ENCODE measurements at places on chromosomes 1 and 21.

GRCh38 chr1:116836099-116836498 lies 73.6 kb upstream of the PTGFRN start:
- no peak for DNase-seq

GRCh38 chr1:31005617-31006166 lies 59.8 kb downstream of the PUM1 start:
- no peak for DNase-seq

DNA sequence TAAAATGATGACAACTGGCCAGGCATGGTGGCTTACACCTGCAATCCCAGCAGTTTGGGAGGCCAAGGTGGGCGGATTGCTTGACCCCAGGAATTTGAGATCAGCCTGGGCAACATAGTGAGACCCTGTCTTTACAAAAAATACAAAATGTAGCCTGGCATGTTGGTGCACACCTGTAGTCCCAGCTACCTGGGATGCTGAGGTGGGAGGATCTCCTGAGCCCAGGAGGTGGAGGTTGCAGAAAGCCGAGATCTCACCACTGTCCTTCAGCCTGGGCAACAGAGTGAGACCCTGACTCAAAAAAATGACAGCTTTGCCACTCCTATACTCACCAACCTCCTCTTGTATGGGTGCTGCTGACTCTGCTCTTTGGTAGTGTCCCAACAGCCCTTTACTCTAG lies 18.6 kb downstream of the SYT11 start:
- DNase-seq, result no peak

GRCh38 chr1:151835596-151835995 lies 4.0 kb upstream of the RORC start:
- no peak for DNase-seq

DNA sequence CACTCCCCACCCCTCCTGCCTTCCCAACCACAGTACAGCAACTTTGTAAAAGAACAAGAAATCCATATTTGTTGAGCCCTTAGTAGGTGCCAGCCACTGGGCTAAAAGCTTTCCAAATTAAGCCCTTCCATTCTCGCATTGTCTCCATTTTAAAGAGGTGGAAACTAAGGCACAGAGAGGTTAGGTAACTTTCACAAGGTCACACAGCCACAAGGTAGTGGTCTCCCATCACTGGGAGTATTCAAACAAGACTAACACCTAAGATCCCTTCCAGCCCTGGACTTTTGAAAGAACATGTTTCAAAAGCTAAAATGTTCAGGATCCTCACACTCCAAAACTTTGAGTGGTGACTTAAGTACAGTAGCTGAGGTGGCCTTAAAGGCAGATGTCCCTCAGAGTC lies 3.2 kb downstream of the SDC3 start:
- no peak for DNase-seq

GRCh38 chr1:7610106-7610731 lies 160.9 kb upstream of the VAMP3 start:
- DNase-seq, result no peak

GRCh38 chr1:100076319-100076718 lies 56.4 kb downstream of the SASS6 start:
- DNase-seq, result no peak

- DNase-seq, result no peak
Observed at GRCh38 chr1:31717341-31717740, 13.5 kb upstream of the COL16A1 start.

DNA sequence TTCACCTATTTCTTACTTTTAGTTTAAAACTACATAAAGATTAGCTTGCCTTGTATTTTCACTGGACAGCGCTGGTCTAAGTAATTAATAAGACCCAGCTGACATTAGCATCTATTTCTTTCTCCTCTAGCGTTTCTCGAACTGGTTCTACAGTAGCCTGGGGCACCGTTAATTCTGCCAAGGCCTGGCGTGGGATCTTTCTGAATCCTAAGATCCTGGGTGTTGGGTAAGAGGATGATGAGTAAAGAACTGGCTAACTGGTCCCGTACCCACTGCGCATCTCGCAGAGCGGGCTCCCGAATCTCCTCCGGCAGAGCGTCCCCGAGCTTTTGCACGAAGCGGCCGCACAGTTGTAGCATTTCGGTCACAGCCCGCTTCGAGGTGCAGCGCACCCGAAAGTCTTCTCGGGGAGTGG lies 309 bp downstream of the NSL1 start:
- peak; percentile 79 for DNase-seq

DNA sequence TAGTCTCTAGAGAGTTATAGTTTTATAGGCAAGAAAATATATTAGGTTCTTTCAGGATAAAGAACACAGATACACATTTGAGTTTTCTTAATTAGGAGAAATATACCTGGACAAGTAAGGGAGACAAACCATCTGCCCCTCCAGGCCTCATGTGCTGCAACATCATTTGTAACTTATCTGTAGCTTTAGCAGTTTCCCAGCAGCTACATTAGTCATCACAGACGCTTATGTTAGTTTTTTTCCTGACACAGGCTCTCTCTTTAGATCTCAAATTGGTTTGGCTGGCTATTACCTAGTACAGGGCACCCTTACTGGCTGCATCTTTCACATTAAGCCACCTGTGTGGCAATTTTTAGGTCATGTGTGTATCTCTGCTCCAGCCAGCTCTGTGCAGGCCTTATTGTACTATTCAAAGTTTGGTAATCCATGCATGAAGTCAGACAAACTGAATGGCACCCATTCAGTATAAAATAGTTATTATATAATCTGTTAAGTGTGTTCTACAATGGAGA lies 25.9 kb downstream of the GNPAT start:
- no peak for DNase-seq

GRCh38 chr1:43611950-43612349 lies 38.0 kb upstream of the KDM4A start:
- no peak for DNase-seq

GRCh38 chr1:40776236-40777072 lies 7.1 kb upstream of the KCNQ4 start:
- no peak for DNase-seq

GRCh38 chr1:223709598-223709997 lies 2.7 kb upstream of the CAPN2 start:
- no peak for DNase-seq

GRCh38 chr1:223515926-223516325 lies 122.7 kb downstream of the CCDC185 start:
- DNase-seq, result no peak

DNA sequence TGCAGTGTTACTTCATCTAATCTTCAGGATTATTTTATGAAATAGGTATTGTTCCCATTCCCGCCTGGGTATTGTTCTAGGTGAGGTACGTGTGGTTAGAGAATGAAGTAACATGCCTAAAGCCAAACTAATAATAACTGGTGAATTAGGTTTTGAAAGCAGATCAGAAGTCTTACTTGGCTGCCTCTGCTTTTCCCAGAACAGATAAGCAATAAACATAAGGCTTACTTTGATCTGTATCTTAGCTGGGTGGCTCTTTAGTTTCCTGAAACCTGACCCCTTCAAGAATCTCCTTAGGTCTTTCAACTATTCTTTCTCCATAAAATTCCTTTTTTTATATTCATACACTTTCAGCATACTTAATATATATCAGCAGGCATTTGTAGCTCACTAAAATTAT lies 65.3 kb downstream of the VAV3 start:
- no peak for DNase-seq

- DNase-seq, result peak; percentile 67
Observed at GRCh38 chr1:176183618-176184017, 23.5 kb downstream of the COP1 start.

DNA sequence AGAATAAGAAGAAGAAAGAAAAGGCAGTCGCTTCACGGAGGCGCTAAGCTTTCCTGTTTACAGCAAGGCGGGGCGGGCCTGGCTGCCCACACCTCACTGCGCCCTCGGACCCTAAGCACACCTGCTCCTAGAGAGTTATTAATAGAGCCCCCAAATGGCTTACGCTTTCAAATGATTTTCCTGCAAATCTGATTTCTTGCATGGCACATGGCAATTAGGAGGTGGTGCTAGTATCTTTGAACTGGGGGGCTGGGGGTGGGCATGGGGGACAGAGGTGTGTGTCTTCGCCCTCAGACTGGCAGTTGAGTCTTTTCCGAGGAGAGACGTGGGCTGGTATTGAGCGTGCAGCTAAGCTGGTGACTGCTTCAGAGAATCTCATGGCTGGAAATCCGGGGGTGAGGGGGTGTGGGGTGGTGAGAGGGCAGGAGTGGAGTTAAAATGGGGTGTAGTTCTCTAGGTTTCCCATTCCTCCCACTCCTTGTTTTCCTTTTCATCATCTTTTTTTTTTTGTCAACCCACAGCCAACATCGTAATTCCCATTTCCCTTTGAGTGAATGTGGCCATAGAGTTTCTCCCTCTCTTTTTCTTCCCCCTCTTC lies 1.3 kb downstream of the S1PR1 start:
- no peak for DNase-seq

GRCh38 chr21:29875873-29876272 lies 63.9 kb downstream of the GRIK1 start:
- no peak for DNase-seq

DNA sequence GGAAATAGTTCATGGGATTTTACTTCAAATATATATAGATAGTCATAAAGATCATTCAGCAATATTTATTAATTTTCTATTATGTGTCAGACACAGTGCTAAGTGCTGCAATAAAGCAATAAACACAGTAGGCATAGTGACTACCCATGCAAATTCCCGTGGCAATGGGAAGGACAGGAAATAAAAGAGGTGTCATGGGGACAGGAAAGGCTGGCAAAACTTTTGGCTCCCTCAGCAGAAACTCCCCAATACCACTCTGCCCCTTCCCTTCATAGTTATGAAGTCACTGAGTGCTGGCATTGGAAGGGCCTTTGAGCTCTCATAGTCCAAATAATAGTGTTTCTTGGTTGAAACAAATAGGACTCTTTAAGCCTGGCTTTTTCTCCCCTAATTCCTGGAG lies 104.4 kb upstream of the DPT start:
- DNase-seq, result no peak

DNA sequence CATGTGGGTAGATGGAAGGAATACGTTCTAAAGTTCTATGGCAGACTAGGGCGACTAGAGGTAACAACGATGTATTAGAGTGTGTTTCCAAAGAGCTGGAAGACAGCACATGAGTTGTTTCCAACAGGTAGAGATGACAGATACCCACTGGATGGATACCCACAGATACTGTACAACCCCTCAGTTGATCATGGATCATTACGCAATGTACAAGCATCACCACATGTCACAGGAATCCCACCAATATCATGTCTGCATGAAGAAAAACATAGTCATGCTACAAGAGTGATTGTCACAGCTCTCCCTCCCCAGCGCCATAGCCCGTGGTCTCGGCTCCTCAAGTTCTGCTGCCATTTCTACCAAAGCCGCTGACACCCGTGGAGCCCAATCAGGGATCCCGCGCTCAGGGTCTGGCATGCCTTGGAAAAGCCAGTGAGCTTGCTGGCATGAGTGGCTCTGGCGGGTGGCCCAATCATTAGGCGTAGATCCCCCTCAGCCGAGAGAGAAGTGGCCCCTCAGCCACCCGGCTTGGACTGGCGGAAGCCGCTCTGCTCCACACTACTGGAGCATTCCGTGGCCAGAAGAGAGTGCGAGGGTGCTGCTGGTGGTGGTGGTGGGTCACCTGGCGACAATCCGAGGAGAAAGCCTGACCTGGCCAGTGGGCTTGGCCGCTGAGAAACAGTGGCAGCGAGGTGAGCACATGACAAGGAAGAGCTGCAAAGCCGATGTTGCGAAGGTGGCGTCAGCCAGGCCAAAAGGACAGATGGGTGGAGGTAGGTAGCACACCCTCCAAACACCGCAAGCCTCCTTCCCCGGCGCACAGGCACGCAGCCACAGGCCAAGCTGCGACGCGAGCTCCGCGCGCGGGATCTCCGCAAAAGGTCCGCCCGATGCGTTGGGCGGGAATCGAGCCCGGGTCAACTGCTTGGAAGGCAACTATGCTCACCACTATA lies 65.7 kb upstream of the FCGR2A start:
- peak; percentile 16 for DNase-seq

DNA sequence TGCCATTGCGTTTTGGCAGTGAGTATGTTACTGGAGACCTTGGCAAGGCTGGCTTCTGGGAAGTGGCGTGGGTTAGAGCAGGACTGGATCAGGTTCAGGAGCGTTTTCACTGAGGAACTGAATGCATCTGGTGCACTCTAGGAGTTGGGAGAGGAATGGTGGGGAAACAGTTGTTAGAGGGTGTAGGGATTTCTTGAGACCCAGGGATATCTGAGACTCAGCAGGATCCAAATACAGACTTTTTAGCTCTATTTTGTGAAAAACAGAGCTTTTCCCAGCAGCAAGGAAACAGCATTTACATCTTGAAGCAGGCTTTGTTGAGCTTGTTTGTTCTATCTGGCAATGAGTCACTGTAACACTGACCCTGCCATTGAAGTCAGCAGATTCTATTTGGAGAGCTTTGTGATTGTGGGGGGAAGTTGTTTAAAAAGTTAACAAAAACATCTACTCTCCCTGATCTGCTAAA lies 56.9 kb upstream of the NRIP1 start:
- no peak for DNase-seq

DNA sequence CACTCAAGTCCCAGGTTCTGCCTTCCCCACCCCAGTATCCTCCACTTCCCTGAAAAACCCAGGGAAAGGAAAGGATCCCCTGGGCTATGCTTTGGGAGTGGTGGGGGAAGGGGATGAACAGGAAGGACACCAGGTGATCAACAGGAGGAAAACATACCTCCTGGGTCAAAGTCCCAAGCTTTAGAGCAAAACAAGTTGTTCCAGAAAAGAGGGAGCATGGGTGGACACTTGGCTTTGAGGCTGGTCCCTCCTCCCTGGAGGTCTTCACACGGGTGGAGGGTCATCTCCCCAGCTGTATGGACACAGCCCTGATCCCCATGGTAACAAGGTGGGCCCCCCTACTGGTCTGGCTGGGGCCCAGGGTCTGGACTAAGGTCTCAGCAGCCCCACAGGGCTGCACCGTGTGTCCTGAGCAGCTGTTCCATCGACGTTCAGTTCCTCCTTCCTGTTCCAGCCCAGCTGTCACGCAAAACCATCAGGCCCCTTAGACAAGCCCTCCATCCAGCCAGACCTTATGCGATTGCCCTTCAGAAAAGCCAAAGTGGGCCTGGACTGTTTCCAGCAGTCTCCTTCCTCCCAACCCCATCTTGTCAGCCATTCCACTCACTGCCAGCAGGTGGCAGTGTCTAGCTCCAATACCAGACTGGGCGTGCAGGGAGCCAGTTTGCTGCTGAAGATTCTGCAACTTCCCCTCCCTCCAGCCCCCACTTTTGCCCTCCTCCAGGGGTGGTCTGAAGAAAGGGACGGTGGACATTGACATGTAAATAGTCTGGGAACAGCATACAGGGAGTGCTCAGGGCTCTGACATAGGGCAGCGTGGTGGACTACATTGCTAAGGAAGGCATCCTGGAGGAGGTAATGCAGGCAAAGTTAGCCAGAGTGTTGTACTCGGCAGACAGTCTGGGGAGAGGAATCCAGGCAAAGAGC lies 2.9 kb upstream of the PDZK1IP1 start:
- DNase-seq, result peak; percentile 79

- no peak for DNase-seq
Observed at GRCh38 chr1:202592146-202592545, 118.1 kb downstream of the SYT2 start.
